A549 treated with CpdA at 1 μM for 4 hours (cell line): ENCODE measurements at places on chromosomes 12 and 14. TPM values are rescaled to one million over a fixed set of nuclear protein-coding genes. Genes with fewer than 3 reads are reported as not detected.

Gene SAMD15
- total RNA-seq, result 1.6 to 3.0 TPM (median 2.2 TPM) in 5 replicates

Gene GALNT6
- total RNA-seq, result 2.6 to 5.0 TPM (median 3.0 TPM) in 5 replicates

Gene CD27
- total RNA-seq, result not detected in 5 replicates

Gene A2M
- total RNA-seq, result 0.47 TPM in 1 of 5 replicates, not detected in the others

Gene SCNN1A
- total RNA-seq, result 2.6 to 6.0 TPM (median 3.6 TPM) in 5 replicates
